Pancreas (tissue), 10 donors: ENCODE measurements at places on chromosomes 3 and 15. TPM values are rescaled to one million over a fixed set of nuclear protein-coding genes. Genes with fewer than 3 reads are reported as not detected.

GRCh38 chr15:62847900-62848489, 194.6 kb upstream of the TPM1 start:
- peak; percentile 83 for DNase-seq

- peak; percentile 60 for DNase-seq
Measured at GRCh38 chr3:128453501-128454309, 13.0 kb downstream of the DNAJB8 start.

GRCh38 chr3:136819392-136819730, 435 bp downstream of the SLC35G2 start:
- no peak for DNase-seq

- no peak for DNase-seq
Measured at GRCh38 chr15:53256457-53256856, 466.3 kb upstream of the ONECUT1 start.

DNA sequence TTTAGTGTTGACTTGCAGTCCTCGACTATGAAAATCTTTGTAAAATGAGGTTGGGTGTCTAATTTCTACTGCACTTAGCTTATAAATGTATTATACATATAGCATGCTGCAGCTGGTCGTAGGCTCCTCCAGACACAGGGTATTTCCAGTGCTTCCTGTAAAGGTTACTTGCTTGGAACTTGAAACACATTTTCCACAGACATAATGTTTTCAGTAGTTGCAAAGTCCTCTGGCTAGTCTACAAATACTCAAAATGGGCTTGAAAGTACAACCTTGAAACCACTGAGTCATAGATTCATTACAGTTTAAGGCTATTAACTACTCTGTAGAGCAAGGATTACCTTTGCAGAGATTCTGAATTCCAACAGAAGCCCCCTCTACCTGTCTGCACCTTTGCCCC, 464.1 kb downstream of the RAP2B start:
- no peak for DNase-seq

NPAP1 gene
- polyA plus RNA-seq: 0.12 TPM
